ENCODE measurements at places on chromosomes 16 and 17.

DNA sequence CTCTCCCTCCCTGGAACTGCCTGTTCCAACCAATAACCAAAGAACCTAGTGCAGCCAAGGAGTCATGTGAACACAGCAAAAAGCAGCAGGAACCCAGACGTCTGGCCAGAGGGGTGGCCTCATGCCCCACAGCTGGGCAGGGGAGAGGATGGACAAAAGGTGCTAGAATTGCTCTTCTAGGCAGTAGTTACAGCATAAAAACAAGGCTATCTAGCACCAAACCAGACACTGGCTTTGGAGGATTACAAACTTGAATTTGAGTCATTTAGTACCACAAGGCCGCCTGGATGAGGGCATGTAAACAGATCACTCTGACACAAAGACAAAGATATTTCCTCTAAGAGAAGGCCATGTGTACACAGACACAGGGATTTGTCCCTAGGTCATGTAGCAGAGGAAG lies 423.3 kb upstream of the MAF start:
- no peak for DNase-seq

- DNase-seq, result no peak
Observed at GRCh38 chr16:78755751-78756661, 656.6 kb downstream of the WWOX start.

- no peak for DNase-seq
Observed at GRCh38 chr16:85803570-85803969, 4.1 kb downstream of the COX4I1 start.

GRCh38 chr17:28345419-28346198 lies 10.0 kb downstream of the TNFAIP1 start:
- DNase-seq, result no peak

Data from muscle of leg (tissue), 16 donors.